Lung (tissue), 17 donors: ENCODE measurements at places on chromosomes 2 and 18.

DNA sequence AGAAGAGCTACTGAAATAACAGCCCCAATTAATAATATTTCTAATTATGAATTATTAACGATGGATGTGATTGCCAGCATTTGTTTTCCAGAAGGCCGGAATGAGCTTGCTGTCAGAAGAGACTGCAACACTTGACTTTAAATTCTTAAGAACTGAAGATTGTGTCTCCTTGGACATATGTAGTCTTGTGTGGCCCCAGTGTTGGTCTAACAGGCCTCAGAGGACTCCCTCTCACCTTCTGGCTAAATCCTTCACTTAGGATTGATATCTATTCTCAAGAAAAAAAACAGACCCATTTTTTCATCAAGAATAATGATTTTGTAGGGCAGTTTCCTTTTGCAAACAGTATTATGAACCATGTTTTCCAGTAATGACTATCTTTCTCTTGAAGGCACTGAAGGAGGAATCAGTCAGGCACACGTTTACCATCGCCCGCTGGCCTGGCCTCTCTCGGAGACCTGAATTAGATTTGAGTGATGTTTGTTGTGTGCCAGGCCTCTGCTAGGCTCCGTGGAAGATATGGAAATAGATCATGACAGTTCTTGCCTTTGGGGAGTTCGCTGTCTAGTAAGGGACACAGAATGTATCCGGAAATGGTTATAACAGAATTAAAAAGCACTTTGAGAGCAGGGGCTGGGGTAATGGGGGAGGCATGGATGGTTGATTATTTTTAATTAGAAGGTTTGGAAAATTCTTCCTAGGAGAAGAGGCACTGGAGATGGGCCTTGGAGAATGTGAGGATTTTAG lies 258.0 kb downstream of the MYCN start:
- DNase-seq, result no peak

GRCh38 chr2:222739939-222740338 lies 68.5 kb downstream of the MOGAT1 start:
- no peak for DNase-seq

GRCh38 chr2:27843992-27844391 lies 46.2 kb downstream of the RBKS start:
- no peak for DNase-seq

DNA sequence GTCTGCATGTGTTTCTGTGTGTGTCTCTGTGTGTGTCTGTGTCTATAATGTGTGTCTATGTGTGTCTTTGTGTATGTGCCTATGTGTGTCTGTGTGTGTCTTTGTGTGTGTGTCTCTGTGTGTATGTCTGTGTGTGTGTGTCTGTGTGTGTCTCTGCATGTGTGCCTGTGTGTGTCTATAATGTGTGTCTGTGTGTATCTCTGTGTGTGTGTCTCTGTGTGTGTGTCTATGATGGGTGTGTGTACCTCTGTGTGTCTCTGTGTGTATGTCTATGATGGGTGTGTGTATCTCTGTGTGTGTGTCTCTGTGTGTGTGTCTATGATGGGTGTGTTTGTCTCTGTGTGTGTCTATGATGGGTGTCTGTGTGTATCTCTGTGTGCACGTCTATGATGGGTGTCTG lies 126.2 kb upstream of the GPC1 start:
- no peak for DNase-seq

DNA sequence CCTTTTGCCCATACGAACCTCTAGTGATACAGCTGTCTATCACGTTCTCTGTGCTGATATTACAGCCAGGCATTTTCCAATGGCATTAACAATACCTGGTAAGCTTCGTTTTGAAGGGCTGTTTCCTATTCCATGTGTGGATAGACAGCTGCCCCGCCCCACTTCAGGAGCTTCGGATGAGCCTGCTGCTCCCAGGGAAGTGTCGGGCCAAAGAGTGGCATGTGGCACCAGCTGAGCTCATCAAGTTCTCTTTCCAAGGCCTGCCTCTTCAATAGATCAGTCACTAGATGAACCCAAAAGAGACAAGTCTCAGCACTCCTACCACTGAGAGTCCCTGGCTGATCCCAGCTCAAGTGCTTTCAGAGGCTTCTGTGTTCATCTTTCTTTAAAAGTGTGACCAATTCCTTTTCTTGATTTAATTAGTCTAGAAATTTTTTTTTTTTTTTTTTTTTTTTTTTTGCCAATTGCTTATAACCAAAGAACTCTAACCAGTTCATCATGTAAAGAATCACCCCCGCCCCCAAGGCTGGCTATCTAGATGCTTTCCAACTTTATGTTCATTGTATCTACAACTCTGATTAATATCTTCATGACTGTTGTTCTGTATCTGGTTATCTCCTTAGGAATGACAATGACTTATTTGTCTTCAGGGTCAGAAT lies 46.6 kb downstream of the HDAC4 start:
- no peak for DNase-seq

GRCh38 chr2:10524851-10525572 lies 76.9 kb upstream of the ODC1 start:
- no peak for DNase-seq

DNA sequence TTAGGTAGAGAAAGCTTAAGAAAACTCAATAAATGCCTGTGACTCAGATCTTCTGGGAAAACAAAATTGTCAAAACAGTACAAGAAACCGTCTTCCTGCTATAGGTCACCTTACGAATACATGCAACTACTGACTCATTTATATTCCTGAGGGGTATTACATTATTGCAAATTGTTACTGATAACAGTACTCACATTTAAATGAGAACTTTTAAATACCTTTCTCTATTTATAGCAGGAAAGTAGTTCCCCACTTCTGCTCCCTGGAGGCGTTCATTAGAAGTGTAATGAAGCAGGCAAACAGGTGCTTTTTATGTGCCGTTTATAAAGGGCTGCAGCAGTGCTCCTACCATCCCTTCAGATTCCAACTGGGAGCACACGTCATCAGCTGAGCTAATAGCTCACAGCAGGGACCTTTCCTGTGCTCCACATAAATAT lies 65.1 kb upstream of the RPRM start:
- DNase-seq, result no peak

GRCh38 chr2:94923196-94923595 lies 52.0 kb downstream of the TEKT4 start:
- no peak for DNase-seq

DNA sequence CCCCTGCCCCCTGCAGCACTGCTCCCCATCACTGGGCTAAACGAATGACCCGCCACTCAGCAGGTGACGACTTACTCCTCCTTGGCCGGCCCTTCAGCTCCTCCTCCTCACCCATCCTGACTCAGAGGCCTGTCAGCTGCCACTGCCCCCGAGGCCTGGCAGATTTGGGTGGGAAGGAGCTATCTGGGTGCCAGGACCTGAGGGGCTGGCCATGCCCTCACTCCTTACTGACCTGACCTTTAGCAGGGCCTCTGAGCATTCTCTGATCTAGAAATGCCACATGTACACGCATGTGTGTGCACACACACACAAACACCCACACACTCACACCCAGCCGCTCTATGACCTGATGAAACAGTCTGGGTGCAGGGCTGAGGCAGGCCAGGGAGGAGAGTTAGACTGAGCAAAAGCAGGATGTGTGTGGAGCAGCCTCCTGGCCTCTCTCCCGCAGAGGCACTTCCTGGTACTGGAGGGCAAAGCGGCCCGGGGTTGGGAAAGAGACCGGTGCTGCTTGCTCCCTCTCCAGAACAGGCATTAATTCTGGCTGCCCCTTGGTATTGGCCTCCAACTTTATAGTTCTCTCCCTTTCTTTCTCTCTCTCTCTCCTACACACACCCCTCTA lies 68.0 kb downstream of the ZFP36L2 start:
- DNase-seq, result peak; percentile 85

- DNase-seq, result no peak
These were observed 1.7 kb downstream of the RTN4 start for GRCh38 chr2:55048508-55049042.

DNA sequence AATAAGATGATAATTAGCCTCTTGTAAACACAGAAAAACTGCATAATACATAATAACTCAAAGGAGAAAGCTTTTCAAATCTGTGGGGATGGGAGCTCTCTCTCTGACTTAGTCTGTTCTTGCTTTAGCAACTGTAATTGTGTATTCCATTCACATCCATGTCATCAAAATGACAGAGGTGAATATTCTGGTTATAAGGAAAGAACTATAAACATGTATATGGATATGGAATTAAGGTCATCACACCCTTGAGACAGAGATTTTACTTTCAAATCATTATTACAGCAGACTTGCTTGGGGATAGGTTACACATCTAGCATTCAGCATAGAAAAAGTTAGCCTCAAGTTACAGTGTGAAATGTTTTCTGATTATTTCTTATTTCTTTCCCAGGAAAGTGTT lies 497.7 kb downstream of the LRP1B start:
- DNase-seq, result no peak

GRCh38 chr18:67486534-67486933 lies 30.0 kb downstream of the DSEL start:
- no peak for DNase-seq

DNA sequence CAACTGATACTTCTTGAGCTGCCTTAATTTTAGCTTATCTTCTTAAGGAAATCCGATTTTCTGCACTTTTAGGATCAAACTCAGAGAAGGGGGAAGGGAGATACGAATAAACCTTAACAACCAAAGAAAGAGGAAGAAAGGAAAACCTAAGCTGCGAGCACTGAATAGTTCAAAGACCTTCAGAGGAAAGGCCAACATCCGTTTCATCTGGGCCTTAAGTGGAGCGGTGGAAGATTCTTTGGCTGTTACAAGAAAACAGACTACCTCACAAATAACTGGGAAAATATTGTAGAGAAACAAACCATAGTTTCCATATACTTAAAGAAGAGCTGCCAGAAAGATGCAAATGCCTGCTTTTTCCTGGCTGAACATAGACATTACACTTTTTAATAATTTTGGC lies 43.6 kb downstream of the VIT start:
- DNase-seq, result no peak

- no peak for DNase-seq
These were observed 119.7 kb downstream of the METTL4 start for GRCh38 chr18:2451556-2451955.

GRCh38 chr18:38805256-38805655 lies 1239.7 kb upstream of the CELF4 start:
- no peak for DNase-seq

DNA sequence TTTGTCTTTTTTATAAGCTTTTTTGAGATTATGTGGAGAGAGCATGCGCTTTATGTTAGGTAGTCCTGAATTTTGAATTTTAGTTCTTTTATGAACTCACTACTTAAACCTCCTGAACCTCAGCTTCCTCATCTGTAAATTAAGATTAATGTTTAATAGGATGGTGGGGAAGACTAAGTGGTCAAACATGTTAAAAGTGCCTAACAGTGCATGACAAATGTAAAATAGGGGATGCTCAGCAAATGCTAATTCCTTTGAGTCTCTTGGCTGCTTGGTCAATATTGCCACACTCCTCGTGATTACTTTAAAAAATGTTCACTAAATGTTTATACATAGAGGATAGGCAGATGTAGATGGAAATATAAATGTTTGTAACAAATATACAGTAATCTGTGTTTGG lies 6.8 kb downstream of the BIRC6 start:
- no peak for DNase-seq

GRCh38 chr2:237270520-237270919 lies 143.4 kb downstream of the COL6A3 start:
- no peak for DNase-seq

GRCh38 chr2:216056739-216057138 lies 24.9 kb downstream of the PECR start:
- no peak for DNase-seq

GRCh38 chr18:65215865-65216466 lies 534.8 kb upstream of the CDH7 start:
- DNase-seq, result no peak

GRCh38 chr2:15259356-15259756 lies 301.8 kb downstream of the NBAS start:
- DNase-seq, result no peak

GRCh38 chr2:127065299-127065939 lies 41.5 kb downstream of the BIN1 start:
- no peak for DNase-seq
